Calu3 (cell line): ENCODE measurements at places on chromosomes 5 and 9.

- H3K27ac ChIP-seq = no peak overlapping the region
- H3K4me3 ChIP-seq = no peak overlapping the region
- no peak for DNase-seq
These were observed 216.4 kb downstream of the CDH10 start for GRCh38 chr5:24428345-24428744.

GRCh38 chr9:99019510-99020331 lies 76.0 kb downstream of the COL15A1 start:
- no peak overlapping the region for H3K4me3 ChIP-seq
- no peaks in the 10 kb centered on the region for H3K4me1 ChIP-seq

DNA sequence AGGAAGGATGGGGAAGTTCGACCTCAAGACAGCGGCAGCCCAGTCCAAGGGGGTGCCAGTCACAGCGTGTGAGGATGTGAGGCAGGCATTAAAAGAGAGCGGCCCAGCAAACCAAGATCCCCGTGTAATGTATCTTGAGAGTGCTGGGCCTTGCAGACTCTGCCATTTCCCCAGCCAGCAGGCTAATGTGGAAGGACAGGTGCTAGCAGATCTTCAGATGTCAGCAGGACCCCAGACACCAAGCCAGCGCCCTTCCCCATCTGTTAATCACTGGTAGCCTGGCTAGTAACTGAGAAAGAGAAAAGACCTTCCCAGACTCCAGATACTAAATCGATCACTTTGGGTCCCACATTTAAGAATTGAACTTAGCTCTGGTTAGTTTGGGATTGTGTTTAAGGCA lies 62.2 kb downstream of the NTRK2 start:
- H3K36me3 ChIP-seq = no peaks in the 10 kb centered on the region
- no peak overlapping the region for H3K27ac ChIP-seq
- H3K4me3 ChIP-seq = no peak overlapping the region
- no peaks in the 10 kb centered on the region for H3K27me3 ChIP-seq
- no peak for DNase-seq

DNA sequence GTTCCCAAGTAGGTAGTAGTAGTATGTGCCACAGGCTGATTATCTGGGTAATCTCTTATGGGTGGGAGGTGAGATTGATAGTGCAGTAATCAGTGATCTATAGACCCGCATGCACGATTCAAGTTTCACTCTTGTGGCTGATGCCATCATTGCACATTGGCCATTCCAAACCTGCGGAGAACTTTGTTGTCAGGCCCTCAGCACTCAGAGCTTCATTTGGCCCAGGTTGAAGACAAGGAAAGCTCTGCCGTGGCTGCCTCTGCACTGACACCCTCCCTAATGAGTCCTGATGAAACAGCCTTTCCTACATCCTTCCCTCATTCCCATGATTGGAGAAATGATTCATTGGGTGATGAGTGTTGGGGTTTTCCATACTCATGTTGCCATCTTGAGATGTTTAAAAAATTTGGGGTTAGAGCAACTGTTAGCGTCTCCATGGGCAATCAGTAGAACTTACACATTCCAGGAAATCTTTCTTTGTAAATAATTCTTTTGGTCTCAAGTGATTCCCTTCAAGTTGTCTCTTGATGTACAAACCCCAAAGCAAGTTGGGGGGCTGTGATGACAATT lies 22.9 kb downstream of the PROP1 start:
- no peak for DNase-seq
- H3K4me1 ChIP-seq = no peaks in the 10 kb centered on the region
- no peak overlapping the region for H3K4me3 ChIP-seq
- H3K36me3 ChIP-seq = no peaks in the 10 kb centered on the region
- no peak overlapping the region for H3K27ac ChIP-seq

- no peak overlapping the region for H3K4me3 ChIP-seq
- no peak overlapping the region for H3K27ac ChIP-seq
- DNase-seq = no peak
- H3K27me3 ChIP-seq = peaks cover 13% of the 10 kb centered on the region
These were observed 142.5 kb upstream of the SLC24A2 start for GRCh38 chr9:19931098-19931890.
